ENCODE measurements at places on chromosomes 1 and 21.

GRCh38 chr1:52098139-52098871 lies 42.2 kb downstream of the BTF3L4 start:
- ATAC-seq = no peak

DNA sequence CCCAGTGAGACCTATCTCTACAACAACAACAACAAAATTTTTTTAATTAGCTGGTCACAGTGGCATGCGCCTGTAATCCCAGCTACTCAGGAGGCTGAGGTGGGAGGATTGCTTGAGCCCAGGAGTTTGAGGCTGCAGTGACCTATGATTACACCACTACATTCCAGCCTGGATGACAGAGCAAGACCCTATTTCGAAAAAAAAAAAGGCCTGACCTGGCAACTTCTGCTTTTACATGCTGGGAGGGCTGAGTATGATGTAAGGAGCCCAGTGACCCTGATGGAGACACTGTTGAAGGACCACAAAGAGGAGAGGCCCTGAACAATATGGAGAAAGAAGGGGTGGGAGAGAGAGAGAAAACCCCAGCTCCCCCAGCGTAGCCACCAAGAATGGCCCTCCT lies 9.2 kb upstream of the VPS26C start:
- ATAC-seq = no peak

DNA sequence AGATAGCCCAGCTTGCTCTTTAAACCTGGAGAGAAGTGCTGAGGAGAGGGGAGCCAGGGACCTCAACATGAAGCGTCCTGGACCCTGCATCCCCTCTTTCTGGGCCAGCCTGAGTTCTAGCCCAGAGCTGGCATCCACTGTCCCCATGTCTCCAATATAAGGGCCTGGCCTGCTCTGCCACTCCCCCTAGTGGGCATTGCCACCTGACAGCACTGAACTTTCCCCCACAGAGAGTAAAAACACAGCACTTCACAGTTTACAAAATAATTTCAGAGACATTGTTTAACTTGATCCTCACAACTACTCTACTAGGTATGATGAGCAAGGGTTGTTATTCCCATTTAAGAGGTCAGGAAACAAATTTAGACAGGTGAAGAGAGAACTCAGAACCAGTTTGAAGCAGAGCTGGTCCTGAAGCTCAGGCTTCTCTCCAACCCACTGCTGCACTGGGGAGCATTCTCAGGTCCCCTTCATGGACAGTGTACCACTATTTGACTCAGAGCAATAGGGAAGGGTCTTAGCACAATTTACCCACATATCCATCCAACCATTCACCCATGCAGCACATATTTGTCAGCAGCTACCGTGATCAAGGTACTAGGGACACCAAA lies 151.2 kb downstream of the DMRTA2 start:
- no peak for ATAC-seq

- no peak for ATAC-seq
These were observed 1503.0 kb downstream of the KCNT2 start for GRCh38 chr1:195105281-195105680.

Measured in activated T-helper 17 cell treated with anti-CD3 and anti-CD28 coated beads, Interleukin-2, amount 50 U/mL, for 72 hours (primary cell).